ENCODE measurements at places on chromosomes 4 and X.

DNA sequence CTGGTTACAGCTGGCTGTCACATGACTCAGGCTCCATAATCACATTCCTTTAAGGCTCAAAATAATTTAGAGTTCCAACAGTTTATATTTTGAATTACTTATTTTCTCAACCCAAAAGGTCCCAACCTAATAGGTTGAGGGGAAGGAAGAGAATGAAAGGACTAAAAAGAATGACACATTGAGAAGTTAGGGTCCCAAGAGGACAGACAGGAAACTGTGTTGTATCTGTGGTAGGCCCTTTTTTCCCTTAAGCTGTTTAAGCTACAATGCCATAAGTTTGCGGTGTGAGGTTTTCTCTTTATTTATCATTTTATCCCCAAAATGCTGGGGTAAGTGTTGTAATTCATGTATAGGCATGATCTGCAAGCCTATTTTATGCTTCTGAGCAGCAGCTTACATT is 290.2 kb downstream of the ZNF674 start:
- no peaks in the 10 kb centered on the region for H3K36me3 ChIP-seq
- no peaks in the 10 kb centered on the region for H3K27me3 ChIP-seq
- peaks cover 2% of the 10 kb centered on the region for H3K4me1 ChIP-seq
- DNase-seq, result no peak
- H3K4me3 ChIP-seq, result no peak overlapping the region

- peak within 1 kb of the TSS; percentile 30 for H3K27ac ChIP-seq
- H3K36me3 ChIP-seq, result no peaks in the 10 kb centered on the region
- H3K4me1 ChIP-seq, result no peaks in the 10 kb centered on the region
These were observed at the start of gene GPR173 for GRCh38 chrX:53048169-53049126. Gene GPR173 (plus strand): TSS chrX:53048789. CDS start chrX:53076622, 27,833 bp downstream.

- H3K36me3 ChIP-seq, result peaks cover 15% of the 10 kb centered on the region
- H3K4me3 ChIP-seq, result no peak overlapping the region
- no peaks in the 10 kb centered on the region for H3K4me1 ChIP-seq
- DNase-seq, result no peak
- no peaks in the 10 kb centered on the region for H3K27me3 ChIP-seq
- no peak overlapping the region for H3K27ac ChIP-seq
These were observed 124.8 kb upstream of the CITED1 start for GRCh38 chrX:72430405-72430968.

- no peaks in the 10 kb centered on the region for H3K27me3 ChIP-seq
- no peaks in the 10 kb centered on the region for H3K4me1 ChIP-seq
- H3K4me3 ChIP-seq, result no peak overlapping the region
- no peaks in the 10 kb centered on the region for H3K36me3 ChIP-seq
These were observed 19.2 kb upstream of the ATXN3L start for GRCh38 chrX:13338996-13339515.

GRCh38 chr4:10079912-10080588 is 36.5 kb downstream of the WDR1 start:
- H3K4me1 ChIP-seq, result no peaks in the 10 kb centered on the region
- peaks cover 60% of the 10 kb centered on the region for H3K36me3 ChIP-seq
- H3K4me3 ChIP-seq, result no peak overlapping the region
- H3K27me3 ChIP-seq, result no peaks in the 10 kb centered on the region
- H3K27ac ChIP-seq, result no peak overlapping the region

Data from activated naive CD4-positive, alpha-beta T cell treated with anti-CD3 and anti-CD28 coated beads, Interleukin-2, amount 10 ng/mL, durations not matched to agents 7 days and 5 days (primary cell).